Epithelial cell of proximal tubule (primary cell): ENCODE measurements at places on chromosomes 7 and 10.

DNA sequence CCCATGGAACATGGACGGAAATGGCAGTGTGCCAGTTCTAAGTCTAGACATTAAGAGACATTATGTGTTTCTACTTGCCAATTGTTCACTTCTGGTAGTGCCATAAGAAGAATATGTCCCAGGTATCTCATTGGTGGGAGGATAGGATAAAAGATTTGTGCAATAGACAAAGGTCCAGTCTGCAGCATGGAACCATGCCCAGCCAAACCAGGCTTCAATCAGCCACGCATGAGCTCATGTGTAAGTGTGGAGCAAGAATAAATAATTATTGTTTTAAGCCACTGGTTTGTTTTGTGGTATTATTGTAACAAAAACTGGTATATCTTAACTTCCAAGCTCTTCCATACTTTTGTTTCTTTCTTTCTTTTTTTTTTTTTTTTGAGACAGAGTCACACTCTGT is 153.6 kb upstream of the CTTNBP2 start:
- DNase-seq = no peak

GRCh38 chr10:81472927-81473470 is 402.0 kb upstream of the NRG3 start:
- no peak for DNase-seq

DNA sequence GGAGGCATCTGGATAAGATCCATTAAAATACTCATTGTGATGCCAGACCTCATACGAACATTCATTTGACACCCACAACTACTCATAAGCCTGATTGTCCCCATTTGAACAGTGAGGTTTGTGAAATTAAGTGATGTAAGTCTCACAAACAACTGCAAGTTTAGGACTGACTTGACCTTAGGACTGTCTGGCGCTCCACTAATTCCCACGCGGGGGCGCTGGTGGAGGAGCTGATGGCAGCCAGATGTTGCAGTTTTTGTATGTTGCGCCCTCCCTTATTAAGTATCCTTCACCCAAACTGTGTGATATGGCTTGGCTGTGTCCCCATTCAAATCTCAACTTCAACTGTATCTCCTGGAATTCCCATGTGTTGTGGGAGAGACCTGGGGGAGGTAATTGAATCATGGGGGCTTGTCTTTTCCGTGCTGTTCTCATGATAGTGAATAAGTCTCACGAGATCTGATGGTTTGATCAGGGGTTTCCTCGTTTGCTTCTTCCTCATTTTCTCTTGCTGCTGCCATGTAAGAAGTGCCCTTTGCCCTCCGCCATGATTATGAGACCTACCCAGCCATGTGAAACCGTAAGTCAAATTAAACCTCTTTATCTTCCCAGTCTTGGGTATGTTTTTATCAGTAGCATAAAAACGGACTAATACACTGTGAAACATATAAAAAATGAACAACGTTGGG is 20.3 kb upstream of the TIAL1 start:
- no peak for DNase-seq

DNA sequence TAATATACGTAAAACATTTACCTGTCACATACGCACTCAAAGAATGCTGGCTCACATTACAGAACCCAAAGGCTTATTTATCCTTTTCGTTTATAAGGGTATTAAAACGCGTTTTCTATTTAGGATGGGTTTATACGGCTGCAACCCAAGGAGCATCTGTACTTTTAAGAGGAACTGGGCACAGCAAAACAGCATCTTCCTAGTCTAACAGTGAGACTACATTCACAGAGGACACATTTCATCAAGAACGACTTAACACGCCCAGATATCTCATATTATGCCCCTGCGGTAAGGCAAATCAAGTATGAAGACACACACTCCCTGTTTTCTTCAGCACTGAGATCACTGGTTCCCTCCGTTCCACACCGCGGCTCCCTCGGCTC is 533 bp upstream of the DMTF1 start:
- peak; percentile 43 for DNase-seq

- DNase-seq = no peak
Observed at GRCh38 chr7:116211913-116212596, 1.7 kb downstream of the TES start.

GRCh38 chr10:12716042-12716441 is 285.5 kb downstream of the CCDC3 start:
- DNase-seq = no peak

- DNase-seq = no peak
Observed at GRCh38 chr10:22319980-22320558, 830 bp upstream of the BMI1 start.

DNA sequence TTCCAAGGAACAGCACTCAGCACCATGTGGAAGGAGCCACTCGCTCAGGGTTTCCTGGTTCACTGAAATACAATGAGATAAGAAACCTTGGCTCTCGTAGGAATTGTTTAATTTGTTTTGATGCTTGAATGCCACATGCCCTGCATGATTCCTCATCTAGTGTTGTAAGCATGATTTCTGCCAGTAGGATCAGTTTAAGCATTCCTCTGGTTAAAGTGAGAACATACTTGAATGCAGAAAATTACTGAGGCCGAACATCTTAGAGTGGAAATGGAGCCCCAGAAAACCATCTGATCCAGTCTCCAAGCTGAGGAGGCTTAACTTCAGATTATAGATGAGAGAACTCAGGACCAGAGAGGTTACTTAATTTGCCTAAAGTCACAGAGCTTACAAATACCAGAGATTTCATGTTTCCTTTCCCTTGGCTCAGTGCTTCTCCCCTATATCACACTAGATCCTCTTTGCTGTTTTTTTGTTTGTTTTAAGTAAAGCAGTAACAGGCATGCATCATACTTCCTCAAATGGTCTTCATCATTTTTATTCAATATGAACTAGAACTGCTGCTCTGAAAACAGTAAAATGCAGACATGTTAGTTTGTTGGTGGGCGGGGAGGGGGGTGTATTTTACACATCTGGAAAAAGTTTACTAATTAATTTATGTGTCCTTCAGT is 125.1 kb downstream of the ADAM12 start:
- DNase-seq = peak; percentile 26

- no peak for DNase-seq
Observed at GRCh38 chr7:142983825-142984224, 21.7 kb upstream of the KEL start.

DNA sequence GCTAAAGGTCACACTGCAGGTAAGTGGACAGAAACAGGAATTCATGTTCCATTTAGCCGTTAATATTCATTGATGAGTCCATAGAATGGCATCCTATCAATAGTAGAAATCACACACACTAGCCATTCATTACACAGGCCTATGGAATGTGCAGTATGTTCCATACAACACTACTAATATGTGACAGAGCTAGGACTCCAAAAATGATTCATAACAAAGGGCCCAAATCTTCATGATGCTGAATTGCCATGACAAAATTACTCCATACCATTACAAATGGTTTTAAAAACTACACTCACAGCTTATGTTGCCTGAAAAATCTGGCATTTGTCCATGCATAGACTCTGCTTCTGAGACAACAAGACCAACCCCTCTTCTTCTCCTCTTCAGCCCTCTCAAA is 549.1 kb downstream of the XPNPEP1 start:
- no peak for DNase-seq

DNA sequence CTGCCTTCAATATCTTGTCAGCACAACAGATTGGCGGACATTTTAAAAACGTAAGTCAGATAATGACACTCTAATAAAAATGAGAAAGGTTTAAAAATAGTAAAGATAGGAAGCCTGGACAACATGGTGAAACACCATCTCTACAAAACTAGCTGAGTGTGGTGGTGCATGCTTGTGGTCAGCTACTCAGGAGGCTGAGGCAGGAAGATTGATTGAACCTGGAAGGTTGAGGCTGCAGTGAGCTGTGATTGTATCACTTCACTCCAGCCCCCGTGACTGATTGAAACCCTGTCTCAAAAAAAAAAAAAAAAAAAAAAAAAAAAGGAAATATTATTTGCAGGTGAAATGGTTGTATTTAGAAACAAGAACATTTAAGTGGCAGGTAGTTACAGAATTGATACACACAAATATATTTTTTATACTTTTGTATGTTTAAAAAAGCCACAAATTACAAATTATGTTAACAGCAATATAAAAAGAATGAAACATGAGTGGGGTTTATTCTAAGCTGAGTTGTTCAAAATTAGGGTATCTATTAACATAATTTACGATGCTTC is 141.9 kb downstream of the ADK start:
- no peak for DNase-seq

- DNase-seq = no peak
Observed at GRCh38 chr7:114539575-114539974, 125.0 kb downstream of the FOXP2 start.

DNA sequence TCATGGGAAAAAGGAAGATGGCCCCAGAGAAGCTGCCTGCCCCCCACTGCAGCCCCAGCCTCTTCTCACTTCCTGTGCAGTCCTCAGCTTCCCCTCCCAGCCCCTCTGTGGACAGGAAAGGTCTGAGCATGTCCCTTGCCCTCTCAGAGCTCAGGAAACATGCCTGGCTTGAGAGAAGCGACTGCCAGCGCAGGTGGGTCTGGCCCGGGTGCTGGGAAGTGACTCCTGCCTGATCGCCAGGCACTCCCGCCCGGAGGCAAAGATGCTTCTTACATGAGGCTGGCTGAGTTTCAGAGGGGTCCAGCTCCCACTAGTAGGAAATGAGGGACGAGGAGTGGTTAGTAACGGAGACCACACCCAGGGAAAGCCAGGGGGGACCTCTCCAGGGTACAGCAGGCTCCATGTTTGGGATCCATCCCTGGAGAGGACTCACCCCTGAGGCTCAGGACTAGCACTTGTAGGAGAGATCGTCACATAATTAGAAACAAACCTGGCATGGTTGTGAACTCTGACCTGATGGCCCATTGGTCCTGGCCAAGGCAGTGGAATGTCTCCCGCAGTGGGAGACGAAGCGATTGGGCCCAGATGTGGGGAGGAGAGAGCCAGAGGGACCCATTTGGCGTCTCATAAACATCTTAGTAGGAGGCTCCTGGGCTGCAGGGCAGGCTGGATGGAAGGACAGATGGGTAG is 12.3 kb downstream of the ELN start:
- no peak for DNase-seq

DNA sequence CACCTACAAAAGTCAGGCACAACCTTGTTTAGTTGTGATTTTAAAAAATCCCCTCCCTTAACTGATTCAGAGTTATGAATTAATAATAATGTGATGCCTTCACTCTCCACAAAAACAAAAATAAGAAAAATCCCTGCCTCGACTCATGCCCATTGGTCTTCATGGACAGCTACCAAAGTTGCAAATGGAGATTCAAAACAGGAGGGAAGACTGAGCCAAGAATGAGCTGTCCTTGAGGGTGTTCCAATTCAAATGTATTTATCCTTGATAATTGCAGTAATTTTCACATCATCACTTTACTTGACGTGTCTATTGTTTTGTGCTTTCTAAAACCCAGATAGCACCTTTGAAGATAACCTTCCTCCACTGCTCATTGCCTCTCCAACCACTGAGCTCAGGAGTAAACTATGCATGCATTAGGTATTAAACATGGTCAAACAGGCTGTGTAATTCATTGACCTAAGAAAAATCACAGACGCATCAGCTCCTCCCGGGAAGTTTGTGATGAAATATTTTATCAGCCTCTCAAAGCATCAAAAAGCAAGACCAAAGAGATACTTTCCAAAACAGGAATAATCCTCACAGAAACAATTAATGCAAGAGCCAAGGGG is 712.7 kb upstream of the IGFBP3 start:
- DNase-seq = no peak

GRCh38 chr7:102426268-102427018 is 6.9 kb upstream of the ORAI2 start:
- DNase-seq = no peak

GRCh38 chr10:119450606-119451299 is 91.8 kb downstream of the RGS10 start:
- DNase-seq = no peak

DNA sequence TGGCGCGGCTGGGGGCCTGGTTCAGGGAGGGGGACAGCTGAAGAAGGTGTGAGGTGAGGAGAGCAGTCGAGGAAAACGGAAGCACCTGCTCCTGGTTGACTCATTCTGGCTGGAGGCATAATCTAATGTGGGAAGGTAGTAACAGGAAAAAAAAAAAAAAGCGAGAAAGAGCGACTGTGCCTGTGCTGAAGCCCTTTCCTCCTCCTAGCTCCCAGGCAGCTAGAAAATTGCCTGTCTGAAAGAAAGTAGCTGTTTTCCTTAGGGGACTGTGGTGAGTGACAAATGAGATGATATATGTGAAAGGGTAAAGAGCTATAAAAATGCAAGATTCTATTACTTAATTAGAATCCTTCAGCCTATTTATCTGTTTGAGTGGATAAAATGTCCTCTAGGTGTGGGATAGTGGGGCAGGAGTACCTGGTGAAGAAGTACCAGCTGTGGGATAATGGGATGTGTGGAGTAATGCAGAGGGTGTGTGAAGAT is 4.9 kb upstream of the MEST start:
- DNase-seq = peak; percentile 18

DNA sequence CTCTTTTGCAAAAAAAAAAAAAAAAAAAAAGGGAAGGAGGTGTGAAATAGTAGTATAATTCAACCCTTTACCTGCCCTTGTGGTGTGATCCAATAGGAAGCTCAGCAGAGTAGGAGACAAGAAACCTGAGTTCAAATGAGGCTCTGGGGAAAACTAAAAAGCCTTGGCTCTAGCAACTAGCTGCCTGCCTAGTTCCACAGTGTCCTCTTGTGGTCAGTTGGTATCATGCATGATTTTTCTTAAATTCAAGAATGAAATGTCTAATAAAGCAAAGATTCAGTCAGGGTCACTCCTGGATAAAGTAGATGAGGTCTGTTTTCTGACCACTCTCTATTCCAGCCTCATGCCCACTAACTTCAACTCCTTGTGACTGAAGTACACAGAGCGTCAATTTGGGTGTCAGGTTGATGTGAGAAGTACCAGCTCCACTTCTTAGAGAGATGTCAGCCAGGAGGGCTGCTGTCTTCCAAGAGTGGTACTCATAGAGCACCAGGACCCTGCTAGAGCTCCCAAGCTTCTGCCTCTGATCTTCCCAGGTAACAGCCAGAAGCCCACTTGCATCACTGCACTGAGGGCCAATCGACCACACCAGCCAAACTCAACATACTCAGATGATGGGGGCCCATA is 10.5 kb downstream of the LSM5 start:
- no peak for DNase-seq

DNA sequence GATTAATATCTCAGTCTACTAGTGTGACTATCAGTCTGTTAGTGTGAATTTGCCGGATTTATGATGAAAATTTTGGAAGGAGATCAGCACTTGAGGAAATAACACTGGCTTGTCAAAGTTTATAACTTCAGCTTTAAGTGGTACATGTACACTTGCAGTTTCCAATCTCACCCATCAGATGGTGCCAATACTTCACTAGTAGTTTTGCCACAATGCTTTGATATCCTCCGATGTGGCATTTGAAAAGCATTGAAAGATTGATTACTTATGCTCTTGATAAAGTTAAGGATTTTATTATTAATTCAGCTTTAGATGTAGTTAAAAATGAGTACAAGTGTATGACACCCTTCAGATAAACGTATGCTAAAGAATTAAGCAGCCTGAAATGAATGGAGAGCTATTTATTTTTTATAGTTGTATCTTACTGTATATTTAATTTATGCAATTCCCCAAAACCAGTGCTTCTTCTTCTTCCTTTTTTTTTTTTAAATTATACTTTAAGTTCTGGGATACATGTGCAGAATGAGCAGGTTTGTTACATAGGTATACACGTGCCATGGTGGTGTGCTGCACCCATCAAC is 98.2 kb downstream of the ANLN start:
- DNase-seq = peak; percentile 40
